ENCODE measurements at places on chromosomes 11 and 22.

DNA sequence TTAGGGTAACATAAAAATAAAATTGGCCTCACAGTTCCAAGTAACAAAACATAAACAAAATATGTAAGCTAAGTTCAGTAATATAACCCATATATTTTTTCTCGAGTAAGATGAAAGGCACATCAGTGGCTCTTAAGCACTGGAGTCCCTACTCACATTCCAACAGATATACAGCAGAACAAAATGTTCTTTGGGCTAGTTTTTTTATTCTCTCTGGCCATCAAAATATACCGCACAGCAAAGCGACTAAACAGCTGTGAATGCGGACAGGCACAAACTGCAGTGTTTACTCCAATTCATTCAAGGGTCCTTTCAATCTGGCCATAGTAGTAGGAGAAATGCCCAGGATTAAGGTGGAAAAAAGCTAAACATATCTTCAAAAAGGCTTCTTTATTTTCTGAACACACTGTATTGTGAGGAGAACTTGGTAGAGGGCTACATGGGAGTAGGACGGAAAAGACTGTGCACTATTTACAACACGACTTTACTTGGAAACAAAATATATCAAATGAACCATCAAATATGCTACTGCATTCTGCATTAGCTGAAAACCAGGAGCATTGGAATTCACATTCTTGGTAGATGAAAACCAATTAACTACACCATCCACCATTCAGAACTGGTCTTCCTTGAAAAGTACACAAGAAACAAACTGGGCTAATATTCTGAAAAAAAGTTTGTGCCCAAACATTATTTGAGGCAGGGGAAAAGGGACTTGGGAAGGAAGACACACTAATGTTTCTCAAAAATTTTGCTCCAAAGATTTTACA lies 4.4 kb downstream of the CDON start:
- H3K36me3 ChIP-seq: no peaks in the 10 kb centered on the region
- no peak overlapping the region for H3K27ac ChIP-seq
- H3K4me1 ChIP-seq: no peaks in the 10 kb centered on the region
- no peak overlapping the region for H3K4me3 ChIP-seq

- no peaks in the 10 kb centered on the region for H3K27me3 ChIP-seq
- no peak overlapping the region for H3K27ac ChIP-seq
- H3K4me1 ChIP-seq: peaks cover 30% of the 10 kb centered on the region
- H3K4me3 ChIP-seq: no peak overlapping the region
- H3K36me3 ChIP-seq: no peaks in the 10 kb centered on the region
Observed at GRCh38 chr11:10314199-10315072, 9.6 kb downstream of the ADM start.

- no peaks in the 10 kb centered on the region for H3K36me3 ChIP-seq
- no peaks in the 10 kb centered on the region for H3K27me3 ChIP-seq
- no peaks in the 10 kb centered on the region for H3K4me1 ChIP-seq
- H3K27ac ChIP-seq: no peak overlapping the region
- no peak for DNase-seq
- no peak overlapping the region for H3K4me3 ChIP-seq
Observed at GRCh38 chr11:83682611-83682973, 396.4 kb upstream of the CCDC90B start.

- no peak overlapping the region for H3K27ac ChIP-seq
- no peaks in the 10 kb centered on the region for H3K36me3 ChIP-seq
Observed at GRCh38 chr11:83116015-83116641, 40.8 kb upstream of the PCF11 start.

DNA sequence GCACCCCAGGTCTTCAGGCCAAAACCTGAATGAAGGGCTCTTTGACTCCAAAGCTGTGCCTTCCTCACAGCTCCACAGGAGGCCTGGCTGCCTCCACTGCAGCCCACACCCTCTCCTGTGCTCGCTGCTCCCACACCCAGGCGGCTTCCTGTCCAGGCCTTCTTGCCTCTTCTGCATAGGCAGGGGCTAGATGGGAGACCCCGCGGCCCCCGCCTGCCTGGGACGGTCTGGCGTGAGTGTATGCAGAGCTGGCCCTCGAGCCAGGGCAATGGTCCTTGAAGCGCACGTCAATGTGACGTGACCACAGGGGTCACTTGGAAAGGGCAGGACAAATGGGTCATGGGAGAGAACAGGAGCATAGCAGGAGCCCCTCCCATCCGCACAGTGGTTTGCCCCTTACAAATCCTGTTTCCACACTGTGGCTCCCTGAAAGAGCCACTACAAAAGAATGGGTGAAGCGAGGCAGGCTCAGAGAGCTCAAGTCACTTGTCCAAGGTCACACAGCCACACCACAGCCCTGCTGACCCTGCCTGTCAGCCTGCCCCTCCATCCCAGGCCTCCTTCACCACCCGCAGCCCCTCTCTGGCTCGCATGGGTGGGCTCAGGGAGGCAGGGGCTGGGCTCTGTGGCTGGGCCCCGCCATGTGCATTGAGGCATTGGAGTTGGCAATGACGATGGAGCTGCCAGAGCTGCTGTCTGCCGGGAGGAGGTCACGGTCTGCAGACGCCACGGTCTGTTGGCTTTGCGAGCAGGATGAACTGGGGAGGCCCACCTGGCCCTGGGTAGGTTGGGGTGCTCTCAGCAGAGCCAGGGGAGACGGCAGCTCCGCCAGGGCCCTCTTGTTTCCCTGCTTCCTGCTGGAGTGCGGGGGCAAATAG lies 71.2 kb upstream of the WNT11 start:
- H3K27me3 ChIP-seq: no peaks in the 10 kb centered on the region
- no peak overlapping the region for H3K4me3 ChIP-seq
- no peaks in the 10 kb centered on the region for H3K36me3 ChIP-seq
- no peak overlapping the region for H3K27ac ChIP-seq
- no peak for DNase-seq
- no peaks in the 10 kb centered on the region for H3K4me1 ChIP-seq

Data from SJSA1 (cell line).